ENCODE measurements at places on chromosomes 2 and 18.
A peak's percentile ranks its signal among the peaks of the same experiment; 100 is the strongest.

GRCh38 chr18:10290638-10291235, 163.7 kb upstream of the APCDD1 start:
- no peak for DNase-seq

GRCh38 chr2:226581004-226581403, 218.6 kb downstream of the IRS1 start:
- no peak for DNase-seq

DNA sequence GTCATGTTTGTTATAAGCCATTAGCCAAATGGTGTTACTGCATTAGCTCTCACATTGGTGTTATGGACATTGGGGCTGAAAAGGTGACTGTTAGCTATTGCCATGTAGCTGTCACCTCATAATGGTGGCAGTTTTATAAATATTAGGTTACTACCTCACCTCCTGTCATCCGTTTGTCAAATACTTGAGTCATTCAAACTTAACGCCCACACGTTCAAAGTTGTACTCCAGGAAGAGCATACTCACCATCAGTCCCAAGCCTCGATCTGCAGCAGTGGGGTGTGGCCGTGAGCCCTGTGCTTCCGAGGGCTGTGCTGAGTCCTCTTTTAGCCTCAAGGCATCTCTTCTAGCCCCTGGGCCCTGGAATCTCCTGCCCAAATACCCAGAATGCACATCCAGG, 87.3 kb downstream of the PDK1 start:
- DNase-seq, result no peak

DNA sequence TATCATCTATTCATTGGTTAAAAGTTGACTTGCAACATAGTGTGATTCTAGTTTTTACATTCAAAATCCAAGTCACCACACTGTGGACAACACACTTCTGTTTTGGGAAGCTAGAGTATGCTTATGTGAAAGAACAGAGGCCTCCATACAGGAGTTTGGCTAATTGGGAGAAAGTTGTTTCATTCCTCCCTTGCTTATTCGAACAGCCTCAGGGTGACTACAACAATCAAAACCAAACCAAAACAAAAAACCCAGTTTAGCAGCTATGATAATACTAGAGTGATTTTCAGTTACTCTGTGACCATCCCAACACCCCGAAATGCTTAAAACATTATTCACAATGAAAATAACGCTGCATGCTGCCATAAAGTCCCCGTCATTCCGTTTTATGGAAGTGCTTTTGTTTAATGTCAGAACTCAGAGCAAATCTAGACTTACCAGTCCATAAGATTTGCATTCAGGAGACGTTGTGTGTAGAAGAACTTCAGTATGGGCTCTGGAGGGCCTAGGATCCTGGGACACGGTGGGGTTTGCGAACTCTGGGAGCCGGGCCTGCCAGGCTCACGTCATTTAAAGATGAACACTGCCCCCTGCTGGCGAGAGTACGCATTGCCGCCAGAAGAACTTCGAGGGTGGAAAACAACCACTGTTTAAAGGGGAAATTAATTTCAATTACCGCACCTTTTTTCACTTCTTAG, 111.4 kb downstream of the FTCDNL1 start:
- peak; percentile 45 for DNase-seq

DNA sequence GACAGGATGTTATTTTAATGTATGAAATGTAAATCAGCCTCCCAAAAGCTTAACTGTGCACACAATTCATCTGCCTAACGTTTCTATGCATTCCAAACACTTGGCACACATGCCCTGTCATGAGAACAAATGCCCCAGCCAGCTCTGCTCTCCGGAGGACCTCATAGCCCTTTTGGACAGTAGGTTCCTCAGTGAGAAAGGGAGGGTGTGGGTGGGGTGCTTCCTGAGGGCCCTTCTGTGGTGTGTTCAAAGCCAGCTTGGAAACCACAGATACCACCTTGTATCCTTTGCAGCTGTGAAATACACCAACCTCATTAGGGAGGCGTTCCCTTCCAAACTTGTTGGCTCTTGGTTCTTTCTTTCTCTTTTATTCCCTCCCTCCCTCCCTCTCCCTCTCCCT, 102.2 kb upstream of the ASB18 start:
- DNase-seq, result peak; percentile 10

- no peak for DNase-seq
Measured at GRCh38 chr18:48939205-48940097, 11.3 kb downstream of the SMAD7 start.

DNA sequence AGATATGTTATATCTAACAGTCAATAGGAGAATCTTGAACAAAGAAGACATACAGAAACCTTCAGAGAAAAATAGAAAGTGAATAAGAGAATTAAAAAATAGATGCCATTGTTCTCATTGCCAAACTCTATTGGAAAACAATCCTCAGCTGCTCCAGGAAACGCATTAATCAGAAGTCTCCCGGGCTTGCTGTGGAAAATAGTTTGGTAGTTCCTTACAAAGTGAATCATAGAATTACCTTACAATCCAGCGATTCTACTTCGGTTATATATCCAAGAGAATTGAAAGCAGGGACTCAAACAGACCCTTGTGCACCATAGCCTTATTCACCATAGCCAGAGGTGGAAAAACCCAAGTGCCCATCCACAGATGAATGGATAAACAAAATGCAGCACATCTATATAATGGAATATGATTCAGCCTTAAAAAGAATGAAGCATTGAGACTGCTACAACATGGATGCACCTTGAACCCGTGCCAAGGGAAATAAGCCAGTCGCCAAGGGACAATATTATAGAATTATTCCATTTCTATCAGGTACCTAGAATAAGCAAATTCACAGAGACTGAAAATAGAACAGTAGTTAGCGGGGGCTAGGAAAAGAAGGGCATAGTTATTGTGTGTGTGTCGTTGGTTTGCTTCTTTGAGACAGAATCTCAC, 21.9 kb upstream of the CHRNA1 start:
- no peak for DNase-seq

Measured in activated CD4-positive, alpha-beta T cell treated with anti-CD3 and anti-CD28 coated beads, Interleukin-2, Interleukin-4, amounts not matched to agents 100 ng/mL and 50 ng/mL, durations not matched to agents 16 hours and 8 hours (primary cell).